RWPE1 (cell line): ENCODE measurements at places on chromosomes 11 and 22.
A peak's percentile ranks its signal among the peaks of the same experiment; 100 is the strongest.

DNA sequence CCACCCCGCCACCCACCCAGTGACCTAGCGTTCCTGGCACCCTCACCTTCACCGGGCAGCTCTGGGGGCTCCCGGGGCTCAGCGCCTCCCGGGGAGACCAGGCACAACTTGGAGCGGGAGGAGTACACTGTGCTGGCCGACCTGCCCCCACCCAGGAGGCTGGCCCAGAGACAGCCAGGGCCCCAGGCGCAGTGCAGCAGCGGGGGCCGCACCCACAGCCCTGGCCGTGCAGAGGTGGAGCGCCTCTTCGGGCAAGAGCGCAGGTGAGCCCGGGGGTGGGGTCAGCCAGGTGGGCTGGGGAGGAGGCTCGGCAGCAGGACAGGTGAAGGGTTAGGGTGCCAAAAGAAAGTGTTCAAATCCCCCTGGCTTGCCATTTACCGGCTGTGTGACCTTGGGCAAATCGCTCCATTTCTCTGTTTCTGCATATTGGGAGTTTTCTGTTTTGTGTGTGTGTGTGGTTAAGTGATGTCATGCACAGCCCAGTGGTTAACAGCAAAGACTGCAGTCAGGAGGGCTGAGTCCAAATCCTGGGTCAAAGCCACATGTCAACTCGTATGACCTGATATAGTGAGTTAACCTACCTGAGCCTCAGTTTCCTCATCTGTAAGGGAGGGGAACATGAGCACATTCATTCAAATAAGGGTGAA is 29.5 kb downstream of the TRIOBP start:
- DNase-seq = no peak

DNA sequence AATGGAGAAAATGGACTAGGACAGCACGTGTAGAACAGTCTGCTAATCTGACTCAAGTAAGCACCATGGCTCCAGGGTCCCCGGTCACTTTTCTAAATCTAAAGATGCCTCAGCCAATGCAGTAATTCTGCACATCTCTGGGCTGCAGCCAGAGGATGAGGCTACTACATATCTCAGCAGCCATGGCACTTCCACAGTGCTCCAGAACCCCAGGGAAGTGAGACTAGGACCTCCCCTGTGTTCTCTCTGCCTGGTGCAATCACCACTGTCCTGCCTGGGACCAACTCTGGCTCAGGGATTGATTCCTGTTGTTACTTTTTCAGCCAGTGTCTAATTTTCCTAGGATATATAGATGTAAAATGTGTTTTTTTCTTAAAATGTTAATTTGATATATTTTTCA is 129.4 kb upstream of the TOP3B start:
- no peak for DNase-seq

GRCh38 chr11:43579171-43579918 is 101.2 kb upstream of the HSD17B12 start:
- DNase-seq = peak; percentile 30

GRCh38 chr22:32204856-32205722 is at the start of gene RFPL2:
Gene RFPL2, minus strand, starts transcription at chr22:32205073. Its CDS starts 2,622 bp downstream, at chr22:32202451.
- peak; percentile 74 for DNase-seq

DNA sequence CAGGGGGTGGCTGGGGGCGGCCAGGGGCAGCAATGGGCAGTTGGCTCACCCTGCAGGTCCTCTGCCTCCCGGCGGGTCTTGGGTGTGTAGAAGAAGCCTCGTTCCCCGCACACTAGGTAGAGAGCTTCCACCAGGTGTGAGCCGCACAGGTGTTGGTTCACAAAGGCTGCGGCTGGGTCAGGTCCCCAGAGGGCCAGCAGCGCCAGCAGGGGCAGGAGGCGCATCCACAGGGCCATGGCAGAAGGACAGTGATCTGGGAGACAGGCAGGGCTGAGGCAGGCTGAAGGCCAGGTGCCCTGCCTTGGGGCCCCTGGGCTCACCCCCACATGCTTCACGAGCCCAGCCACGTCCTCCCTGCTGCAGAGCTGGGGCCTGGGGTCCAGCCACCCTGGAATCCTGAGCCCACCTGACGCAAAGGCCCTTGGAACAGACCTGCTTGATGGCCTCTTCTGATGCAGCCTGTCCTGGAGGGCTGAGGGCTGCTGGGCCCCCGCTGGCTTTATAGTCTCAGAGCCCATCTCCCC is at the start of gene INS:
Gene INS, minus strand, starts transcription at position 474 of the 524 bp plus-strand sequence. Its CDS starts 238 bp downstream, at position 236.
- no peak for DNase-seq

- DNase-seq = no peak
Observed at GRCh38 chr22:25361899-25362214, 142.4 kb downstream of the CRYBB2 start.

- DNase-seq = no peak
Observed at GRCh38 chr11:14904745-14905103, 12.7 kb upstream of the CYP2R1 start.

GRCh38 chr11:58787903-58788302 is 56.2 kb upstream of the GLYAT start:
- peak; percentile 15 for DNase-seq

- no peak for DNase-seq
Observed at GRCh38 chr11:73326929-73327811, 19.1 kb downstream of the ARHGEF17 start.

- DNase-seq = no peak
Observed at GRCh38 chr11:33774736-33775466, 581 bp upstream of the FBXO3 start.

DNA sequence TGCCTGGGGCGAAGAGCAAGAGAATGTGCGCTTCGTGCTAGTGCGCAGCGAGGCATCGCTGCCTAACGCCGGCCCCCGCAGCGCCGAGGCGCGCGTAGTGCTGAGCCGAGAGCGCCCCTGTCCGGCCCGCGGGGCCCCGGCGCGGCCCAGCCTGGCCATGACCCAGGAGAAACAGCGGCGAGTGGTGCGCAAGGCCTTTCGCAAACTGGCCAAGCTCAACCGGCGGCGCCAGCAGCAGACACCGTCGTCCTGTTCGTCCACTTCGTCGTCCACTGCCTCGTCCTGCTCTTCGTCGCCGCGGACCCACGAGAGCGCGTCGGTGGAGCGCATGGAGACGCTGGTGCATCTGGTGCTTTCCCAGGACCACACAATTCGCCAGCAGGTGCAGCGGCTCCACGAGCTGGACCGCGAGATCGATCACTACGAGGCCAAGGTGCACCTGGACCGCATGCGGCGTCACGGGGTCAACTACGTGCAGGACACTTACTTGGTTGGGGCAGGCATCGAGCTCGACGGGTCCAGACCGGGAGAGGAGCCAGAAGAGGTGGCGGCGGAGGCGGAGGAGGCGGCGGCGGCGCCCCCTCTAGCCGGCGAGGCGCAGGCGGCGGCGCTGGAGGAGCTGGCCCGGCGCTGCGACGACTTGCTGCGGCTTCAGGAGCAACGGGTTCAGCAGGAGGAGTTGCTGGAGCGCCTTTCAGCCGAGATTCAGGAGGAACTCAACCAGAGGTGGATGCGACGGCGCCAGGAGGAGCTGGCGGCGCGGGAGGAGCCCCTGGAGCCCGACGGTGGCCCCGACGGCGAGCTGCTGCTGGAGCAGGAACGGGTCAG is 1.0 kb downstream of the RASSF10 start:
- peak; percentile 24 for DNase-seq

DNA sequence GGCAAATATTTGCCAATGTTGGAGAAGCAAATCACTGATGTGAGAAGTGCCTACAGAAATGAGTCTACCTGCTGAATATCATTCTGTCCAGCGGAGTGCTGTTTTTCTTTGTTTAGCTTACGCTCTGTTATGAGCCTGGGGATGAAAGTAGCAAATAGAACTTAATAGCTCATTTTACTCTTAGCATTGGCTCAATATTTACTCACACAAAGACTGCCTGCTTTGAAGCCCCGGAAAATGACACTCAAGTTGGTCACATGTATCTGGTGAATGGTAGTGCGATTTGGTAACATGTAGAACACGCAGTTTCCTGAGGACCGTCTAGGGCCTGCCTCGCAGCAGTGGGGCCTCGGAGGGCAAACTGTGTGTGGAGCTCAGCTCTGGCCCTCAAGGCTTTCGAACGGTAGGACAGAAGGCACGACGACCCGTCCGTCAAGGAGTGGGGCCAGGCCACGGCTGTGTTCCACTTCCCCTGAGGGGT is 38.9 kb downstream of the TBC1D22A start:
- DNase-seq = no peak

DNA sequence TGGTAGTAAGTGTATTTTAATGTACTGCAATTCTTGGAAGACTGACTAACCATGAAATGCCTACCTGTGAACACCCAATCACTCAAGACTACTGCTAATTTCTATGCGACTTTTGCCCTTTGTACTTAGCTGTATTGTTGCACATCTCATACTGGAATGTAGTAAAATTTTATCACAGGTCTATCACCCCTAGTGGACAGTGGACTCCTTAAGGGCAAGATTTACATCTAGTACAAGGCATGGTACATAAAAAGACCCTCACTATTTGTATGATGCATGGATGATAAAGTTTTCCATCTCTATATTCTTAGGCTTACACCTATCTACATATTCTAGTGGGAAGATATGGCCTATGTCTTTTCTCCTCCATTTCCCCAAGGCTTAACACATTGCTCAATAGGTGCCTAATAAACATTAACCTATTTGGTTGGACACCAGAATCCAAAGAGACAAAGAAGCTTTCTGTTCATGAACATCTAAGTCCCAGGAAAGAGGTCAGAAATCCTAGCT is 26.1 kb downstream of the SERGEF start:
- DNase-seq = no peak

DNA sequence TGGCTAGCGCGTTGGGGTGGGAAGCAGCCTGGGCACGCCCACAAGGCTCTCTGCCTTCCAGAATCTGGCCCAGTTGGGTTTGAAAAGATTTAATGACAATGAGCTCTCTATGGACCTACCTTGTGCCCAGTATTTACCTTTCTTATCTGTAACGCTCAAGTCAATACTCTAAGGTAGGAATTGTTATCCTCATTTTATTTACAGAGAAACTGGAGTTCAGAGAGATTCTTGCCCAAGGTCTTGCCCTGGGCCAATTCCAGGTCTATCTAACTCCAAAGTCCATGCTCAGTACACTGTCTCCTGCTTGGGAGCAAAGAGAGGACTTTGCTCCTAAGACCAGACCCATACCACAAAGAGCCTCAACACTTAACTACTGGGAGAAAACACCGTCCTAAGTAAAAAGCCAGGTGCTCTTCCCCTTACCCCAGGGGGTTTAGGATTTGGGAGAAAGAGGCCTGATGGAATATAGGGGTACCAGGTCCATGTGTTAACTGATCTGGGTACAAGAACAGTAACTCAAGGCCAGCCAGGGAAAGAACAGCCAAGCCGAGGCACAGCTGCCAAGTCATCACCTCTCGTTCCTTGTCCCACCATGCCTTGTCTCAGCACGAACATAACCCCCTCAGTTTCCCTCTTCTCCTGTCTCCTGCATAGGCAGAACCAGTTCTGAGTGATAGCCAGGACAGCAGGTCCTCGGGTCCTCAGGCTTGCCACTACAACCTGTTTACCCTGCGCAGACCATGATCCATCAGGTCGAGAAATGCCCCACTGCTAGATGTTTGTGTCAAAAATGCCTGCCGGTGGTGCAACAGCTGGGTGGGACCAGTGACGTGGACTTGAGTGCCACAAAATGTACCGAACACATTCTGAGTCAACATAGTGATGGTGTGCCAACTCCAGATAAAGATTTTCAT is 14.6 kb downstream of the APOA4 start:
- DNase-seq = peak; percentile 32

GRCh38 chr11:124763156-124763947 is 1.3 kb upstream of the ESAM start:
- DNase-seq = peak; percentile 64

DNA sequence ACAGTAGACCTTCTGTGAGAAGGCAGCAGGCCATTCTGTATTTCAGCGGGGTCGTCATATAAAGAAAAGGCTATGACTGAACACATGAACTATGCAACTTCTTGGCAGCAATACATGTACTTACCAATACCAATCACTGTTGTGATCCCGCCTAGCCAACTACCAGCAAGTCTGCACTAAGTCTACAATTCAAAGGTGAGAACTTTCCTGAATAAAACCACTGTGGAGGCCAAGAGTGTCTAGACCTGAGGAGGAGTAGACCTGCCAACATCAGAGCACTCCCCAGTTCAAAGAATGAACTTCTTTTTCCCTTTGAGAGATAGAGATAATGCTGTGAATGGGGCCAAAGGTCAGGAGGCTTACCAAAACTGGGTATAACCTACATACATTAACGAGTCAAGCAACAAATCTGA is 108.2 kb downstream of the SIK3 start:
- peak; percentile 59 for DNase-seq

DNA sequence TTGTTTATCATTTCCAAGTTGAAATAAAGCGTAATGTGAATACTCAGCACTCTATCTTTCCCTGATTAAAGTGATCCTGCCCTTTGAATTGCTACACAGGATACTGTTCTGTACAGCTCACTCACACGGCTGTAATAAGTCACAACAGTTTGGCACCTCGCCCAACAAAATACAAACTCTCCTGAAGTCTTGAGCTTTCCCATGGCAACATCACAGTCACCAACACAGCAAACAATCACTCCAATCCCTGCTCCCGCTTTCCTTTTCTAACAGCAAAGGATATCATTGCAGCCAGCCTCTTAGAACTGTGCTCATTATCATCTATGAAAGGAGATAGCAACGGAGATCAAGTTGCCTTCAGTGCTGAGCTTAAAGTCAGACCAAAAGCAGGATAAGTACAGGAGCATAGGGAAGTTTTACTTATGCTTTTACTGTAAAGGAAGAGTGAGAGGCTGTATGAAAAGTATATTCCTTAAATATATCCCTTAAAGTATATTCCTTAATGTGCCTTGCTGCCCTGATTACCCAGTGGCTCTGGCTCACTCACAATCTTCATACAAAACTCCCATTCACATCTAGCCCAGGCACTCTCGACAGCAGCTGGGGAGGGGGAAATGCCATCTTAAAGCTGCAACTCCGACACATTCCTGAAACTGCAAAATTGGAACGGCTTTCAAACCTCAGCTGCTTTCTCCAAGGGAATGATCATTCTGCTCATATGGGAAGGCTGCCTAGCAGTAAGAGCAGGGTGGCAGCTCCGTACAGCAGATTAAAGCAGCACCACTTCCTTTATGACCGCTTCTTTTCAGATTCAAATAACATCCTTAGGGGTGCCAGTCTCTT is 35.8 kb downstream of the MAML2 start:
- DNase-seq = peak; percentile 84

GRCh38 chr22:27157666-27158370 is 500.4 kb downstream of the MIAT start:
- no peak for DNase-seq
